Naive thymus-derived CD4-positive, alpha-beta T cell (primary cell): ENCODE measurements at places on chromosomes 6 and 20. TPM values are rescaled to one million over a fixed set of nuclear protein-coding genes. Genes with fewer than 3 reads are reported as not detected.

- DNase-seq: no peak
Observed at GRCh38 chr6:6785163-6785521, 196.6 kb downstream of the LY86 start.

- DNase-seq: no peak
Observed at GRCh38 chr20:43066125-43066524, 123.6 kb downstream of the PTPRT start.

DNA sequence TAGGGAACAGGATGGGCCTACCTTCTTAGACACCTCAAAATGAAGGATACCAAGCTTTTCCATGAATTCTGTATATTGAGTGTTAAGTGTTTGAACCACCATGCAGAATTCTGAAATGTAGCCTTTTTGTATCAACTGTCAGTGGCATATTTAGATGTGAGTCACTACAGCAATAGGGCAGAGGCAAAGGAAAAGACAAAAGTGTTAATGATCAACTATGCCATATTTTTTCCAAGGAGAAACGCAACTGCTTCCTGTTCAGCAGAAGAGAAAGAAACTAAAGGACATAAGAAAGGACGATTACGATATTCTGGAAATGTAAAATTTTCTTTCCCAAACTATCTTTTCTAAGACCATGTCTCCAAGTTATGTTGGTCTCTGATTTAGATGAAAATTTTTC lies 104.6 kb upstream of the RSPO3 start:
- DNase-seq: no peak

DNA sequence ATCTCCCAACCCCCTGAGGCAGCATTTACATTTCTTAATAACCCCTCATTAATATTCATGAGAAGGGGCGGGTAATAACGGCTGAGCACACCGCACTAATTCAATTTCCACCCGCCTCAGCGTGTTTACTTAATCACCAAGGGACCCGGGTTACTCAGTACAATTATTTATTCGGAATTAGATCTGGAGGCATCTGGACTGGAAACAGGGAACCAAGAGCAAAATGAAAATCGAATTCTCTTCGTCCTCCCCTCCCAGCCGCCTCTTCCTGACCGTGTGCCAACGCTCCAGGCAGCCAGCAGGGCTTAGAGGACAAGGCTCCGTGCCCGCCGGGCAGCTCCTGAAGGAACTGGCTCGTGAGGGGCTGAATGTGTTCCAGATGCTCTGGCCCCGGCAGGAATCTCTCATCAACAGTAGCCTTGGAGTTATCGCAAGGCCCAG lies 23.5 kb upstream of the CTNNBL1 start:
- DNase-seq: no peak

GRCh38 chr6:43963203-43963602 lies 164.0 kb downstream of the MRPL14 start:
- DNase-seq: no peak

- DNase-seq: no peak
Observed at GRCh38 chr6:133410638-133411435, 169.7 kb downstream of the EYA4 start.

DNA sequence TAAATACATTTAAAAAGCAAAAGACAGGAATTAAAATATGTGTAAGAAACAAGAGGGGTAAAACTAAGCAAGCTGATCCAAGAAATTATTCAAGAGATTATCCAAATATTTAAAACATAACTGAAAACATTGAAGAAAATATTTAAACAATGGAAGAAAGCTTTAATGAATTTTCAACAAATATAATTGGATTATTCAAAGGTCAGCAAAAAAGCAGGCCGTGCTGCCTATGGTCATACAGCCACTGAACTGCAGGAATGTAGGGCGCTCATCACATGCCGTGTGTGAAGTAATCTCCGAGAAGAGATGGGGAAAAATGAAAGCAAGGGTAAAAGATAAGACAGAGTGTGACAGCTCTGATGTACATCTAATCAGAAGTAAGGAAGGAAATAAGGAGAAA lies 1195.4 kb upstream of the EYS start:
- no peak for DNase-seq

DNA sequence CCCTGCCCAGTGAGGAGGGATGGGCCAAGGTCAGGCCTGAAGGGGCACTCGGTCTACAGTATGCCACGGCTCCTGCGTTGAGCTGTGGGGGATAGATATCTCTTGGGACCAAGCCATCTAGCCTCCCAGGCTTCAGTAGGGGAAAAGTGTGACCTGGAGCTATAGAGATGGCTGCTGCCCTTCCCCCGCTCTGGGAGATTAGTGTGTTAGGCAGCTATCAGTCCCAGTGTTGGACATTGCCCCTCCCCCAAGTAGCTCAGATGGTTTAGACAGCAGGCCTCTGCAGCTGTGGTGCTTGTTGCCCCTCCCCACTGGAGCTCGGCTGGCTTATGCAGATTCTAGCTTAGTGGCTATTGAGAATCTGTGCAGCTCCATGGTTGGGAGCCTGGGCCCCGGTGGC lies 56.8 kb downstream of the KHDRBS2 start:
- DNase-seq: no peak

DNA sequence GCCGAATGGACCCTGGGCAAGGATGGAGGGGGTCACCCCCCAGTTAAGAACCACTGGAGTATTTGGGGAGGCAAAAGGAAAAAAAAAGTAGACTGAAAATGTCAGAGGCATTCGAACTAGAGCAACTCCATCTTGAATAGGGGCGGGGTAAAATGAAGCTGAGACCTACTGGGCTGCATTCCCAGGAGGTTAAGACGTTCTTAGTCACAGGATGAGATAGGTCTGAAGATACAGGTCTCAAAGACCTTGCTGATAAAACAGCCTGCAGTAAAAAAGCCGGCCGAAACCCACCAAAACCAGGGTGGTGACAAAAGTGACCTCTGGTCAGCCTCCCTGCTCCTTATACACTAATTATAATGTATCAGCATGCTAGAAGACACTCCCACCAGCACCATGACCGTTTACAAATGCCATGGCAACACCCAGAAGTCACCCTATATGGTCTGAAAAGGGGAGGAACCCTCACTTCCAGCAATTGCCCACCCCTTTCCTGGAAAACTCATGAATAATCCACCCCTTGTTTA lies 70.4 kb upstream of the KCNG1 start:
- no peak for DNase-seq

GRCh38 chr6:113825781-113826180 lies 31.4 kb upstream of the MARCKS start:
- DNase-seq: no peak

DNA sequence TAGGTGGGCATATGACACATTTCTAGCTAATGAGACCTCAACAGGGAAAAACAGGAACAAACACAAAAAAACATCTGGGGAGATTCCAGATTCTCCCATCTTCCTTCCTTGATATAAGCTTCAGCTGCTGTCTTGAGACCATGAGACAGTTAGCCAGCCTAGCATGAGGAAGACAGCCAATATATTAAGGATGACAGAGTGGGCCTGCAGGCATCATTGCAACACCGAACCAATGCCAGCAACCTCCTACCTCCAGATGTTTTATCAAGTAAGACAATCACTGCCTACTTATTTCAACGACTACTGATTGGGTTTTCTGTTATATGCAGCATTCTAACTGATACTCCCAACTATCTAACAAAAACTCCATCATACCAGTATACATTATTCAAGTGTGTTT lies 119.0 kb downstream of the ISM1 start:
- no peak for DNase-seq

DNA sequence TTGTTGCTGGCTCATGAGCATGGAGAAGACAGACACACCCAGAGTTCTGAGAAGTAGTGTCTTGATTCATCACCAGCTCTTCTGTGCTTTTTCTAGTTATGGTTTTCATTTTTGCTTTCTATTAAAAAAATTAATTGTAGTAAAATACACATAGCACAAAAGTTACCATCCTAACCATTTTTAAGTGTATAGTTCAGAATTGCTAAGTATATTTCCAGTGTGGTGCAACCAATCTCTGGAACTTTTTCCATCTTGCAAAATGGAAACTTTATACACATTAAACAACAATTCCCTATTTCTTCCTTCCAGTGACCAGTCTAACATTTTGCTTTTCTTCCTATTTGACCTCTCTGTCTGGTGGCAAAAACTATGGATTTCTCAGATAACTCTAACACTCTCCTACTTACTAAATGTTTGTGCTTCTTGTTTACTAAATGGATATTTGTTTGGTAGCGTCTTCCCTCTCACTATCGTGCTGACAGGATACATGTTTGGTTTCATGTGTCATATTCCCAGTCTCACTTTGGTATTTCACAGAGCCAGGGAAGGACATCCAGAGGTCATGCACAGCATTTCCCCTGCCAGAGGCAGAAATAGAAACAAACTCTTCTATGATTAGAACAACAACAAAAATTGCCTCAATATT lies 40.6 kb downstream of the TXLNB start:
- no peak for DNase-seq

Gene OR2B6
- not detected for total RNA-seq

Gene RWDD2A
- total RNA-seq: 6.4 TPM

Gene SRMS
- total RNA-seq: not detected

Gene PCED1A
- 72.5 TPM for total RNA-seq
